ENCODE measurements at places on chromosomes 12 and 14. TPM values are rescaled to one million over a fixed set of nuclear protein-coding genes. Genes with fewer than 3 reads are reported as not detected.

- no peak for DNase-seq
Measured at GRCh38 chr12:40001406-40001805, 104.5 kb downstream of the SLC2A13 start.

The NFE2 gene
- 0.14 TPM for polyA plus RNA-seq

DNA sequence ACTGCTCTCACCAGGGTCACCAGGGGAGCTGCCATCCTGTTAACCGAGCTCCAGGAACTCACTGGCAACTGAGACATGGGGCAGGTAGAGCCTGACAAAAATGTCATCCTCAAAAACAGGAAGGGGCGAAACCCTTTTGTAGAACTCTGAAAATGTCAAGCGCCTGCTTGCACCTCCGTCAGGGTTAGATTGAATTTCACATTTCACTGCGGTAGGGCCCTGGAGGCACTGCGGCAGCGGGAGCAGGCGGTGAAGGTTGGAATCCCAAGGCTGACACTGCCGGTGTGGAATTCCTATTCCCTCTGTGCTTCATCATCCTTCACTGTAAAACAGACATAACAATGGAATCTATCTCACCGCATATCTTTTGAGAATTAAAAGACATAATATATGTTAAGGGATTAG, 142.8 kb upstream of the TMCC3 start:
- no peak for DNase-seq

DNA sequence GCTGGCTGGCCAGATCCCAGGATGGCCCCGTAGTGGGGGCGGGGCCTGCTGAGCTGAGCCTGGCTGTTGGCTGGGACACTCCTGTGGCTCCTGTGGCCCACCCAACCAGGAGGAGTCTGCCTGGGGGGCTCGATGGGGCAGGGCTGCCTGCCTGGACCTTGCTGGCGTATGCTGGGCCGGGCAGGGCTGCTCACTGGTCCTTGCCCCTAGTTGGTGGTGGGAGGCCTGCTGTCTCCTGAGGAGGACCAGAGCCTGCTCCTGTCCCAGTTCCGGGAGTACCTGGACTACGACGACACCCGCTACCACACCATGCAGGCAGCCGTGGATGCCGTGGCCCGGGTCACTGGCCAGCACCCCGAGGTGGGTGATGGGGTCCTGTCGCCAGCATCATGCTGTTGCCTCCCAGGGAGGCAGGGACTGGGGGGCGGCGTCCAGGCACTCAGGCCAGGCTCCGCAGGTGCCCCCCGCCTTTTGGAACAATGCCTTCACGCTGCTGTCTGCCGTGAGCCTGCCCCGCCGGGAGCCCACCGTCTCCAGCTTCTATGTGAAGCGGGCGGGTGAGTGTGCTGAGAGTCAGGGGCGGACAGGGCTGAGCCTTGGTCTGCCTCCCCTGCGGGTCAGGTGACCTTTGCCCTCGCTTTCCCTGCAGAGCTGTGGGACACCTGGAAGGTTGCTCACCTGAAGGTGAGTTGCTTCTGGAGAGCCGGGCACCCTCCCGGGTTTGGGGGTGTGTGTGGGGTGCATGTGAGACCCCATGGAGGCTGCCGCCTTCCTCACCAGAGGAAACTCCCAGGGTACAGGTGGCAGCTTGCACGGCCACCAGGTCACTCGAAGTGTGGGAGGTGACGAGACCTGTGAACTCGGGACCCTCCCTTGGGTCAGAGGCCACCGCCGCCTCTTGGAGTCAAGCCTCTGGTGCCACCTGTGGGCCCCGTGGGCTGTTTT, 3.4 kb downstream of the NOC4L start:
- DNase-seq, result no peak

DNA sequence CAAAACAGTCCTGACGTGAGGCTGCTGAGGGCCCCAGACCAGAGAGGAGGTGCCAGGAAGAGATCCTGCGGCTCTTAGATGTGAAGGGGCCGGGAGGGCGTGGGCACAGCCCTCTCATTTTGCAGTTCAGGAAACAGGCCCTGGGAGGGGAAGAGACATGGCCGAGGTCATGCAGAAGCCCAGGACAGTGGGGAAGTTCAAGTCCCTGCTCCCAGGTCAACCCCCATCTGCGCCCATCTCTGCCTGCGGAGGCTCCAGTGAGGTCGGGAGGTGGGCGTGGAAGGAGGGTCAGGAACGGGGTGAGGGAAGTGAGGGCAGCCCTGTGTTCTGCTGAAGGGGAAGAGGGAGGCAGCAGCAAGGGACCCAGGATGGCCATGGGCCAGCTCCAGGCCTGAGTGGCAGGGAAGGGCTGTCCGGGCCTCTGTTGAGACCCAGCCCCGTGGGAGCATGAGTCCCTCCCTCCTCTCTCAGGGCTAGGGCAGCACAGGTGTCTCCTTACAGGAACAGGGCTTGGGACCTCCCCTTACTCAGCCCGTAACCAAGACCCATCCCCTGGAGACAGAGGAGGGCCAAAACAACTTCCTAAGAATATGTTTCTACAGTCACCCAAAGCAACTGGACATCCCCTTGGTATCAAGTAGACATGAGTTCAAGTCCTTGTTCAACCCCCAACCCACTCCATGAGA, 90.8 kb downstream of the LGMN start:
- DNase-seq, result no peak

The CHMP4A gene
- 133 TPM for polyA plus RNA-seq

DNA sequence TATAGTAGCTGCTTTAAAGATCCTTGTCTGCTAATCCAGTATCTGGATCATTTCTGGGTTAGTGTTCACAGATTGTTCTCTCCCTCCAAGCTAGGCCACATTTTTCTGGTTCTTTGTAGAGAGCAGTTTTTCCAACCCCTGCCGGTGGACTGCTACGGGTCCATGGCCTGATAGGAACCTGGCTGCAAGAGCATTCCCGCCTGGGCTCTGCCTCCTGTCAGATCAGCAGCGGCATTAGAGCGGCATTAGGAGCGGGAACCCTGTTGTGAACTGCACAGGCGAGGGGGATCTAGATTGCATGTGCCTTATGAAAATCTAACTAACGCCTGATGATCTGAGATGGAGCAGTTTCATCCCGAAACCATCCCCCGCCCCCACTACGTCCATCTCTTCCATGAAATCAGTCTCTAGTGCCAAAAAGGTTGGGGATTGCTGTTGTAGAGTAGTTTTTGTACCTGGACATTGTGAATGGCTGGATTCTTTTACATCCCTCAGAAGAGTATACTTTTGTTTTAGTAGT, 50.4 kb downstream of the MYRFL start:
- DNase-seq, result no peak

DNA sequence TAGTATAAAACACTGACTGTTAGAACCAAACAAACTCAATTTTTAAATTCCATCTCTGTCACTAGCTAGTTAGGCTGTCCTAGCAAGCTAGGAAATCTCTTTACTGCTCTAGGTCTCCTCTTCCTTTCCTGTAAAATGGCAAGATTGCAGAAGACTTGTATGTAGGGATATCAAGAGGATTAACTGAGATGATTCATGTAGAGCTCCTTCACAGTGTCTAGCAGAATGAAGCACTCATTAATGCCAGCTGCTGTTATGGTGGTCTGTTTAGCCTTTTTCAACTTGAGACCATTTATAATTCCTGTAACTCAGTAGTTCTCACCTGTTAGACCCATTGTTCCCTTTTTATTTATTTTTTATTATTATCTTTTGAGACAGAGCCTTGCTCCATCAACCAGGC, 67.8 kb upstream of the KCNH3 start:
- no peak for DNase-seq

DNA sequence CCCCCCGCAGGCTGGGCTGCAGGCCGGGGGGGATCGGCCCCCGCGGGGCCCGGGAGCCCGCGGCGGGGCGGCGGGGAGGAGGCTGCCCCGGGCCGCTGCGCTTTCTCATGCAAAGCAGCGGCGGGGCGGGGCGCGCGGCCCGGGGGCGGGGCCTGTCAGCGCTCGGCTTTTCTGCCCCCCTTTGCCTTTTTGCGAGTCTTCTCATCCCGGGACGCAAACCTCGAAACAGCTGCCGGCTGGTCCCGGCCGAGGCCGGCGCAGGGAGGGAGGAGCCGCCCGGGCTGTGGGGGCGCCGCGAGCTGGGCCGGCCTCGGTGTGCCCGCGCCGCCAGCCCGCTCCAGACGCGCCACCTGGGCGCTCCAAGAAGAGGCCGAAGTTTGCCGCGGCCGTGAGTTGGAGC, at the start of gene FZD10:
Gene FZD10, plus strand, starts transcription at position 198 of the 400 bp plus-strand sequence. CDS start 479 bp downstream, outside the sequence.
- no peak for DNase-seq

The RAPGEF3 gene
- 0.08 TPM for polyA plus RNA-seq

DNA sequence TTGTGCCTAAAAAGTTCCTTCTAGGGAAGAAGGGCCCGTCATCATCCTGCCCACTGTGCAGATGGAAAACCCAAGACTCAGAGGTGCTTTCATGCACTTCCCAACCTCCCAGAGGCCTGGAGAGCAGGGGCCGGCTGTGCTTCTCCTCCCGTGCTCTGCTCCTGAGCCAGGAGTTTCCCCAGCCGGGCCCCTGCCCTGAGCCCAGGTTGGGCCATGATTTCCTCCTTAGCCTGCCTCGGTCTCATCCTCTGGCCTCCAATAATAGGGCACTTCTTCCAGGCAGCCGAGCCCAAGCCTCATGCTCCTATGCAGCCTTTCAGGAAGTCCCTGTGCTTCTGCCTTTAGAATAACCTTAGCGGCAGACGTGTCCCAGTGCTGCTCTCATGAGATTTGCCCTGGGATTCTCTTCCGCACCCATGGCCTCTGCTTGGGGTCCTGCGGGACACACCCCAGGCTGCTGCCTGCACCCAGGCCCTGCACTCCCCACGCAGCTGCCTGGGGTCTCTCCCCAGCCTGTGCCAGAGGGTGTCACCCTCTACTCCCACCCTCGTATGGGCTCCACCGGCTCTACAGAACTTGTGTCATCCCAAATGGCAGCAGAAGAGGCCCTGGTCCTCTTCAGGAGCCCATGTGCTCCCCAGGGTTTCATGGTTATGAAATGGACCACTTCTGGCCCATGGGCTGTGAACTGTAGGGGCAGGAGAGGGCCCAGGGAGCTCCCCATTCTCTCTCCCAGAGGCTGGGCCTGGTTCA, 359.3 kb downstream of the ADGRD1 start:
- DNase-seq, result no peak

DNA sequence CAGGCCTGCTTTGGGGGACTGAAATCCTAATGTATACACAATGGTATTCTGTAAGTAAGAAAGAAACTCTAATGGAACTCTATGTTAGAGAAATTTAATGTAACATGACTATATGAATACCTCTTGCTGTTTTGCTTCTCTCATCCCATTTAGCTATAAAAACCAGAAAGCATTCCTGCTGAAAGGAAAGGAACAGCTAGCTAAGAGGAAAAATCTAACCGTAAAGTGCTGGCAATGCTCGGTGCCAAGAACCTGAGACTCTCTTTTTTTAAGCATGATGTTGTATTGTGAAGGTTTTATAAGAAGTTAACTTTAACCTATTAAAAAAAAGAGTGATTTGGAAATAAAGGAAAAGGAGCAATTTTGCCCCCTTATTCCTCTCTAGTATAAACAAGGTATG, 75.6 kb upstream of the DACT1 start:
- no peak for DNase-seq

DNA sequence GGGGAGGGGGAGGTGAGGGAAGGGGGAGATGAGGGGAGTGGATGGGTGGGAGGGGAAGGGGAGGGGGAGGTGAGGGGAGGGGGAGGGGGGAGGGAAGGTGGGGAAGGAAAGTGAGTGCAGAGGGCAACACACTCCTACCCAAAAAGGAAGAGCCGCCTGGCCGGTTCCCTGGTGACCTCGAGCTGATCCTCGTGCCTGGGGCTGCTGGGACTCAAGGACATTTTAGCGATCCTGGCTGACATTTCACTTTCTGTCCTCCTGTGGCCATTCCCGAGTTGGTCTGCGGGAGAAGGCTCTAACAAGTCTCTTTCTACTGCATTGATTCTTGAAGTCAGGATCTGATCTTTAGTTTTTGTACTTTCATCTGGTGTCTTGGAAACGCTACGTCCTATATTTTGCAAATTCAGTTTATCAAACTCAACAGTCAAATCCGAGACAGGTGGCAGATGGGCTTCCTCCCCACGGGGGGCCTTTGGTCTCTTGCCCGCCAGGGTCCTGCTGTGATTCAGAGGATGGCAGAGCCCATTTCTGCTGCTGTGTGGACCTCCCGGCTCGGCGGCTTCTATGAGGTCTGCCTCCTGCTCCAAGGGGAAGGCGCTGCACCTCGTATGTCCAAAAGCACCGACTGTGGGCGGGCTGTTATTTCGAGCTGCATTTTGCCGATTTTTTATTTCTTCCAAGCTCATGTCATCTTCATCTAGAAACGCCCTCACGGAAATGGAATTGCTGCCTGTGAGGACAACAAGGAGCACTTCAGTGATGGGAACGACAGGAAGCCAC, 19.1 kb downstream of the PGAM5 start:
- DNase-seq, result no peak

The WNT1 gene
- polyA plus RNA-seq, result 0.23 TPM

The CLEC2A gene
- not detected for polyA plus RNA-seq

- DNase-seq, result no peak
Measured at GRCh38 chr12:110501399-110501751, 536 bp downstream of the VPS29 start.

The TMTC1 gene
- not detected for polyA plus RNA-seq

DNA sequence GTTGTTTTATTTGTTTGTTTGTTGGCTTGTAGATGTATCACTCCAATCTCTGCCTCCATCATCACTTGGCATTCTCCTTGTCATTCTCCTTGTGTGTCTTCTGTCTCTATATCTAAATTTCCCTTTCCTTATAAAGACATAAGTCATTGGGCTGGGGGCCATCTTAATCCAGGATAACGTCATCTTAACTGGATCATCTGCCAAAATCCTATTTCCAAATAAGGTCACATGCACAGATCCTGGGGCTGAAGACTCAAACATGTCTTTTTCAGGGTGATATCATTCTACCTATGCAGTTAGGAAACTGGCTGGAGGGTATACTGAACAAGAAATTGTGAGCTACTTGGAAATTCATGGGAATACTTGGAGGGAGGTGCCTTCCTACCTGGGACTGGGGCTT, 8.7 kb upstream of the CCDC60 start:
- DNase-seq, result no peak

DNA sequence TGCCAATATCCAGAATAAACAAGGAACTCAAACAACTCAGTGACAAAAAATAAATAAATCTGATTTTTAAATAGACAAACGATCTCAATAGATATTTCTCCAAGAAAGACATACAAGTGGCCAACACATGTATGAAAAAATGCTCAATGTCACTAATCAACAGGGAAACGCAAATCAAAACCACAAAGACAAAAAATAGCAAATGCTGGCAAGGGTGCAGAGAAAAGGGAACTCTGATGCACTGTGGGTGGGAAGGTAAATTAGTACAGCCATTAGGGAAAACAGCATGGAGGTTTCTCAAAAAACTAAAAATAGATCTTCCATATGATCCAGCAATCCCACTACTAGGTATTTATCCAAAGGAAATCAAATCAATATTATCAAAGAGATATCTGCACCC, 3.5 kb upstream of the EIF5 start:
- DNase-seq, result no peak

Measured in naive thymus-derived CD8-positive, alpha-beta T cell (primary cell).